Activated CD4-positive, alpha-beta T cell treated with anti-CD3 and anti-CD28 coated beads, Interleukin-2, Interleukin-4, amounts not matched to agents 100 ng/mL and 50 ng/mL, durations not matched to agents 16 hours and 8 hours (primary cell): ENCODE measurements at places on chromosomes 1 and 21.

DNA sequence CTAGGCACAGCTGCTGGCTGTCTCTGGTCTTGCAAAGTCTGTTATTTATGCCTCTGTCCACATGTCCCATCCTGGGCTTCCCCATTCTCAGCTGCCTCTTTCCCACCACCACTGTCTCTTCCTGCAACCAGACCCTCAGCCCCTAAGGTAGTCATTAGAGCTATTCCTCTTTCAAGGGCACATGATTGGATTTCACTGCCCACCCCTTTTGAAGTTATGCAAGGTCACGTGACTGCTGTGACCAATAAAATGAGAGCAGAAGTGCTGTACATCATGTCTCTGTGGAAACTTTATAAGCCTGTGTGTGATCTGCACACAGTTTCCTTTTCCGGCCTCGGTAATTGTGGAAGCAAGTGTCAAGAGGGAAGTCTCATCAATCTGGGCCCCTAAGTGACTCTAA is 136.6 kb upstream of the HMGB4 start:
- no peak for DNase-seq

- DNase-seq, result no peak
Measured at GRCh38 chr1:24749886-24750285, 4.6 kb downstream of the CLIC4 start.

- no peak for DNase-seq
Measured at GRCh38 chr1:54553602-54554313, 5.7 kb downstream of the ACOT11 start.

- DNase-seq, result no peak
Measured at GRCh38 chr1:9324246-9325096, 31.8 kb downstream of the SPSB1 start.

- DNase-seq, result no peak
Measured at GRCh38 chr1:34701326-34702060, 53.4 kb upstream of the GJB5 start.

- peak; percentile 67 for DNase-seq
Measured at GRCh38 chr1:154344977-154345837, 19.9 kb downstream of the ATP8B2 start.

DNA sequence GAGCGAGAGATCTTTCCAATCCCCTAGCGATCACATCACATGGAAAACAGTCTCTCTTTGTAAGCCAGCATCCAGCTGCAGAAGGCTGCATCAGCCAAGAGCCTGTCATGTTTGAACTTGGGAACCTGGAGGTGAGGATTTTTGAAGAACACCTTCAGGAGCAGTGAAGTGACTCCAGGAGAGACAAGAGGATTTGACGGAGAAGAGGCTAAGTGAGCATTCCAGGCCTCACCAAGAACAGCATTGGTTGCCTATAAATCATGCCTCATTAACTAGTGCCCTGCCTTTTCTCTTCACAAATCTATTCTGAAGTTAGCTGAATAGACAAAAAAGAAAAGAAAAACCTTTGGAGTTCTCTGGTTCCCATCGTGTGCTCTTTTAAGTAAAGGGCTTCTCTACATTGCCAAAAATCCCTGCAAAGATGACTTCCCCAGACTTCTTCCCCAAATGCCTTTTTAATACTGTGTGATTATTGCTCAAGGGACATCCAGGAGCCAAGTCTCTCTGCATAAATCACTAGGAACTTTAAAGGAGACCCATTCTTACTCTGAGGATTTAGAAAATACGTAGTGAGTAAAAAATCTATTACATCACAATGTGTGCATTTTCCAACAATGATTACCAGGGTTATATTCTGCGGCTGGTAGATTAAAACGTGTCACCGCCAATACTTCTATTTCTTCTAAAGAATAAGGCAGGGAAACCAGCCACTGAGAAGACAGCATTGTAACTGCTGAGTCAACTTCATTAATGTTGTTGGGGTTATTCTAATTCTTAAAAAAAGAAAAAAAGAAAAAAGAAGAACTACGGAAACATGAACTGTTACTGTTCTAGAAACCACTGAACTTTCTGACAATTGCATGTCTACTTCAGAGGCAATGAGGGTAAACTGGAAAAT is 95.2 kb downstream of the KIF14 start:
- no peak for DNase-seq

GRCh38 chr1:68231627-68232288 is 565 bp downstream of the WLS start:
- no peak for DNase-seq

- peak; percentile 56 for DNase-seq
Measured at GRCh38 chr1:151006327-151007052, at the start of gene MINDY1. MINDY1 (minus strand) TSS chr1:151006902; CDS start chr1:151002617, 4,285 bp downstream.

DNA sequence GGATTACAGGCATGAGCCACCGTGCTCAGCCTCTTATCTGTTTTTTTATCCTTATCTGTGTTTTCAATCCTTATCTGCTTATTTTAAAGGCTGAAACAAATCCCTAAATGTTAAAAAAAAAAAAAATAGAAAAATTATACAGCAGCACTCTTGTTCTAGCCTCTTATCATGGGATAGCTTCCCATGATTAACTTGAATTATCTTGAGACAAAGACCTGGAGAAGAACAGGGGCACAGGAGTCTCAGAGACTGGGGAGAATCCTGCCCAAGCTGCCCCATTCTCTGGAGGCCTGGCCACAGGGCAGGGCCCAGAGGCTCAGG is 86.9 kb downstream of the DHRS3 start:
- DNase-seq, result no peak

GRCh38 chr1:45359882-45360513 is 19.8 kb upstream of the MUTYH start:
- peak; percentile 53 for DNase-seq

DNA sequence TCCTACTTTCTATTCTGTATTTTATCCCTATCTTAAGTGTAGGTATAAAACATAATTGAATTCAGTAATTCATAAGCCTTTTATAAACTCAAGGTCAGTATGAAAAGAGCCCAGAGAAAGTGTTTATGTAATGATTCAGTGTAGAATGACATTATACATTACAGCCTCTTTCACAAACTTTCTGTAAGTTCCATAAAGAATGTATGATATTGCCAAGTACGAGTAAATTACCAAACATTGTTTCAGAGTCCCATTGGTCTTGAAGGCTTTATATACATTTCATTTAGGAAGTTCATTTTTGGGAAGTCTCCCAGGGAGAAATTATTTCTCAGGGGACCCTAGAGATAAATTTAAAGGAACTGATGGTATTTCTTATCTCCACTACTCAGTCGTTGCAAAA is 37.8 kb upstream of the VAMP3 start:
- DNase-seq, result no peak

GRCh38 chr1:155910621-155911121 is 478 bp downstream of the RIT1 start:
- DNase-seq, result no peak

DNA sequence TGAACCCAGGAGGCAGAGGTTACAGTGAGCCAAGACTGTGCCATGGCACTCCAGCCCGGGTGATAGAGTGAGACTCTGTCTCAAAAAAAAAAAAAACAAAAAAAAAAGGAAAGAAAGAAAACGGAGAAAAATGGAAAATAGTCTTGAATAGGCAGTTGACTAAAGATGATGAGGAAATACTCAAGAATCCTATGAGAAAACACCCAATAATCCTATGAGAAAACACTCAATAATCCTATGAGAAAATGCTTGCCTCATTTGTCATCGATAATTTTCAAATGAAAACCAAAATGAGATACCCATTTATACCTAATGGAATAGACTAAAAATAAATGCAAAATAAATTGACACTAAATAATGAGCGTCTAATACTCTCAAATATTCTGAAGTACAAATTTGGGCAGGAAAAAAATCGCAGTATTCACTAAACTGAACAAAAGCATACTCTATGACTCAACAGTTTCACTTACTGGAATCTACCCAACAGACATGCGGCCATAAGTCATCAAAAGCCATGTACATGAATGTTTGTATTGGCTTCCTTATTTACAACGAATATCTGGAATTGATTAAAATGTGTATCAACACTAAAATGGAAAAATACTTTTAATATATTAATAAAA is 733.9 kb upstream of the CHRM3 start:
- no peak for DNase-seq

DNA sequence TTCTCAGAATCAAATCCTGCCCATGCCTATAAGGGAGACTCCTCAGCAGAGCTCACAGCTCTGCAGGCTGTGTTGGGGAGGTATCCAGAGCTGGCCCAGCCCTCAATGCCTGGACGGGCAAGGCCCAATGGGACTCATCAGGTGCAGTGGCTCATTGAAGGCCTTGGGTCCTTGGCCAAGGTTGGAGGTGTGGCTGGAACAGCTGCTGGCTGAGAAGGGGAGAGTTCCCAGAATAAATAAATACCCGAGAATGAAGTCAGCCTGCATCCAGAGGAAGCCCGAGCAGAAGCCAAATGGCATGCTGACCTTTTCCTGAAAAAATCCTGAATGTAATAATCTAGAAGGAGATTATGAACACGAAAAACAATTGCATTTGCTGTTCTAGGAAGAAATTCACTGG is 25.2 kb upstream of the IKBKE start:
- no peak for DNase-seq

DNA sequence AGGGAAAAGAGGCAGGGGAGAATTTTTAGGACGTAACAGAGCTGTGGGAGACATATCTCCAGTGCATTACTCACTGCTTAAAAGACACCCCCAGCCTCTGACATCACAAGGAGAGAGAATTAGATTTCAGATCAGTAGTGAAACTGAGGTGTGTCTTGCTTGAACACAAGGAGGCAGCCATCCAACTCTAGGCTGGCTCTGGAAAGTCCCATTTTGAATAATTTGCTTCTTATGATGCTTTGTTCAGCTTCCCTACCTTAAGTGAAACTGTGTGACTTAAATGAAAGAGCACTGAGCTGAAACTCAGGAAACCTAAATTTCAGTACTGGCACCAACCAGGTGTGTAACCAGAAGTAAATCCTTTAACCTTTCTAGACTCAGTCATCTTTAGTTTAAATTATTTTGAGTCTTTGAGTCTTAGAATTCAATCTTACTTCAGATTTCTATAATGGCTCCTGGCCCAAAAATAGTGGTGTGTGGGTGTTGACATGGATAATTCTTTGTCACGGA is 251.6 kb upstream of the SGIP1 start:
- DNase-seq, result peak; percentile 93
